Right renal cortex interstitium (tissue), 3 donors: ENCODE measurements at places on chromosomes 3 and 15.

- DNase-seq = no peak
Measured at GRCh38 chr3:89841041-89841440, 733.6 kb downstream of the EPHA3 start.

DNA sequence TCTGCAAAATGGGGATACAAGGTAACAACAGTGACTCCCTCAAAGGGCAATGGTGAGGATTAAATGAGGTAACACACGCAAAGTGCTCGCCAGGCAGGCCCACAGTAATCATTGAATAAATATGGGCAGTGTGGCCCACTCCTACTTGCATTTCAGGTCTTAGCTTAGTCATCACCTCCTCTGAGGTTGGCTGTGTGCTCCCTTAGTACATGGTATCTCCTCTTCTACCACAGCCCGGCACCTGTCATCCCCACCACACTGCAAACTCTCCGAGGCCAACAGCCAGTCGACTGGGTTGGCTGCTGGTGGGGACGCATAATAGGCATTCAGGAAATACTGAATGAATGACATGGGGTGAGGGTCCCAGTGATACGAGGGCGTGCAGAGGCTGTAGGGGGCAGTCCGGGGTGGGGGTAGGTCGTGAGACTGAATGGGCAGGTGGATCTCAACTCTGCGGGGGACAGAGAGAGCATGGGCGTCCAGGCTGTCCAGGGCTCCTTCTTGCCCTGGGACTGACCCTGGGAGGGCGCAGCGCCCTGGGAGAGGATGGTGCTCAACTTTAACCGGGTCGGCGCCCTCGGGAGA lies 375 bp upstream of the MYZAP start:
- no peak for DNase-seq

- no peak for DNase-seq
Measured at GRCh38 chr3:144312702-144313101, 341.1 kb downstream of the DIPK2A start.

DNA sequence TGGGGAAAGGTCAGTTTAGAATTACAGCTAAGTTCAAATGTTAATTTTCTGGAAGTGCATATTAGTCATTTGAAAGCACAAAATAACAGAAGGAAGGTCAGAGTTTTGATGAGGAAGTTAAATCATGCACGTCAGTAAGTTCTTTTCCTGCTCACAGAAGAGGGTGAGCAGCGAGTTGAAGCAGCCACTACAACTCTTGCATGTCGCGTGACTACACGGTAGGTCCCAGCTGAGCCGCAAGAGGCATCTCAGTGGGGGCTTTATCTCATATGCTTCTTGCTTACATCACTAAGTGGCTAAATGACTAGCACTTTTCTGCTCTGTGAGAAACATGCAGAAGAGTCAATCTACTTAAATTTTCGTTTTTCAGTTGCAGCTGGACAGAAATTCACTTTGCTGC lies 21.3 kb upstream of the SEC62 start:
- no peak for DNase-seq

GRCh38 chr15:49528289-49528688 lies 92.3 kb downstream of the FAM227B start:
- no peak for DNase-seq

- no peak for DNase-seq
Measured at GRCh38 chr3:50186096-50186495, 5.3 kb upstream of the GNAT1 start.

- no peak for DNase-seq
Measured at GRCh38 chr3:180749322-180749721, 70.0 kb upstream of the CCDC39 start.

DNA sequence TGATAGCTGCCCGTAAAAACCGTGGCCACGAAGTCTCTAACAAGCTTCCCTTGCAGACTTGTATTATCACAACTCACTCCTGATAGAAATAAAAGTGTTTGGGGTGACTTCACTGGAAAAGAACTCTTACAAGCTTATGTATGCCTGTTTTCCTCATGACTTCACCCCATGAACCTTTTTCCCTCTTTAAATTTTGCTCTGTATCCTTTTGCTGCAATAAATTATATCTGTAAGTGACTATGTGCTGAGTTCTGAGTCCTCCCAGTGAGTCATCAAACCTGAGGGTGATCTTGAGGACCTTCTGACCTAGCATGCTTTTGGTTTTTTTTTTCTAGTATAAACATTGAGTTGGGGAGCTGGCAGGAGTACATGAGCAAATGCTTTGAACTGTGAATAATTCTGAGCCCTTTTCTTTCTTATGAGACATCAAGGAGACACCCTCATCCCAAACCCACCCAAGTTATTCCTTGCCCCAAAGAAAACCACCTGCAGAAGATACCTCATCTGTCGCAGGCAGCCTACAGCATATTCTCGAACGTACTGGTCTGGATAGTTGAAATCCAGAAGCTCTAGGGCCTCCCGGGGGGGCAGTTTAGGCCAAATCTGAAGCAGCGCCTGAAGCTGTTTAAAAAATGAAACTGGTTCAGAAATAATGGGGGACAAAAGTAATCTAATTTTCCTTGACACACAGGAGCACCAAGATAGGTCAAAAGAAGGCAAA lies 85.9 kb downstream of the FAIM start:
- no peak for DNase-seq

GRCh38 chr3:145266368-145266767 lies 894.6 kb downstream of the PLOD2 start:
- no peak for DNase-seq

DNA sequence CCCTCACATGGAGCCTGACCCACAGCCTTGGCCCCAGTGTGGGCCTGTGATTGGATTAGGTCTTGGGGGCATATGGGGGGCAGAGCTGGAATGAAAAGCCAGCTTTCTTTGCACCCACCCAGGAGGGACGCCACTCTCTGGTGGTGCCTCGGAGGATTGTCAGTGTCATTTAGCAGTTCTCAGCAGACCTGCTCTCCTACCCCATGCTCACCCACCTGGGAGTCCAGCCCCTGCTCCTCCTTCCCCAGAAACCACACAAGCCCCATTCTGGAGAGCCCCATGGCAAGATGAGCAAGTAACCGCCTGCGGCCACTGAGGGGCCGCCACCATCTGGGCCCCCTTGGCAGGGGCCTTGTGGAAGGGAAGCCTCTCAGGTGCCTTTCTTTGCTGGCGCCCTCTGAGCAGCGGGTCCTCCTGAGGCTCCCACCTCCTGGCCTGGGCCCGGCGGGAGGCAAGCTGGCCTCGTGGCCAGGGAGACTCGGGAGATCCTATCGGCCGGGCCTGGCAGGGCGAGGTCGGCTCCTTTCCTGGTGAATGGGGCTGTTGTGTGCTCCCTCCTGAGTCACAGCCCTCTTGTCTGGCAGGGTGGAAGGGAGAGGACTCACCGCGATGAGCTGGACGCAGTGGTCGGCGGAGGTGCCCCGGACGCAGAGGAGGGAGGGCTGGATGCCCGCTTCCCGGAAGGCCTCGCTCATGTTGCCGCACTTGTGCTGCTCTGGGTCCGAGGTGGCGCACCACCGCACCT lies 2.3 kb downstream of the MELTF start:
- no peak for DNase-seq

GRCh38 chr15:68626739-68627138 lies 47.9 kb downstream of the CORO2B start:
- no peak for DNase-seq

GRCh38 chr3:13235079-13235478 lies 161.8 kb upstream of the IQSEC1 start:
- DNase-seq = no peak

DNA sequence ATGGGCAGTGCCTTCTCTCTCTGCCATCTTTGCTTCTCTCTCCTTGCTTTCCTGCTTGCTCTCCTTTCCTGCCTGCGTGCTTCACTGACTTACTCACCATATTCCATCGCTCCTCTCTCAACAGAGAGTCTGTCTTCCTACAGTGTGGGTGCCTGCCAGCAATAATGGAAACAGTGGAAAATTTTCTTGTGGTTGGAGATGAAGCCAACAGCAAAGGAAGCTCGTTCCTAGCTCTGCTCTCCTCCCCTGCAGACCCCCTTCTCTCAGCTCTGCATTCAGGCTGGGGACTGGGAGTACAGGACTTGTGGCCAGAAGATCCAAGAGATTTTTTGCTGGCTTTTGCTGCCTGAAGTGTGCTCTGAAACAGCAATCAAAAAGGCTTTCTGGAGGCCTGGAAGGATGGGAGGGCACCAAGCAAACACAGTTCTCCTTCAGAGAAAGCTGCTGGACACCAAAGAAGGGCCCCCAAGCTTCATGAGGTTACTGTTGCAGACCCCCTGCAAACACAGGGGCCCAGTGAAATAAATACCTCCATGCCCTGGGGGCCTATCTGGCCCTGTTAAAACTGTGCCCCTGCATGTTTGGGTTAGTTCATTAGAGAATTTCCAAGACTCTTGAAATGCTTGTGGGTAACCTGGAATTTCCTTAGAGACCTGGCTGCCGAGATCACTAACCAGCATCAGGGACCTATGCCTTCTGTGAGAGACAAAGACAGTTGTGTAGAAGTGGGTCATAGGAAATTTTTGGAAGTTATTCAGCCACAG lies 149.9 kb upstream of the RASGRP1 start:
- no peak for DNase-seq

DNA sequence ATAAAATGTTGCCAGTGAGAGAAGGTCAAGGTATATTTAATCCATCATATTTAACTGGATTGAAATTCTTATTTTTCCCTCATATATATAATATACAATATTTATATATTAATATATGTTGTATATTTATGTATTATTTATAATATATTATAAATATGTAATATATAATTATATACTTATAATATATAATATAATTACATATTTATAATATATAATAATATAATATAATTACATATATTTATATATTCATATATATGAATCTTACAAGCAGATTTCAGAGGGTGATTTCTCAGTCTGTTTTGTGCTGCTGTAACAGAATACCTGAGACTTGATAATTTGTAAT lies 52.7 kb upstream of the TLE3 start:
- no peak for DNase-seq

DNA sequence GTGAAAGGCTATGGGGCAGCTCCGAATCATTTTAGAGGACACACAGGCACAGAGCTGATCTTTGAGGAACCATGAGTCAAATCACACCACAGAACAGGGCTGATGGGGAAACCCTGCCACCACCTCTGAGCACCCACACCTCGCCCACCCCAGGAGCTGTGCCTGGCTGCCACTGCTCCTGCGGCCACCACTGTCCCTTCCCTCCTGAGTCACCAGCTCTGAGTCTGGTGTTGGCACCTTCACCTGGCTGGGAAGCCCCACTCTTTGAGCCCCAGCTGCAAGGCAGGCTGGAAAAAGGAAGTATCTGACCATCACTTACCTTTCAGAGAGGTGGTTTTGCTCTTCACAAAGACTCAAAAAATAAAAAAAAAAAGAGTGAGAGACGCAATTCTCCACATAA lies 63.6 kb upstream of the MEF2A start:
- DNase-seq = no peak

DNA sequence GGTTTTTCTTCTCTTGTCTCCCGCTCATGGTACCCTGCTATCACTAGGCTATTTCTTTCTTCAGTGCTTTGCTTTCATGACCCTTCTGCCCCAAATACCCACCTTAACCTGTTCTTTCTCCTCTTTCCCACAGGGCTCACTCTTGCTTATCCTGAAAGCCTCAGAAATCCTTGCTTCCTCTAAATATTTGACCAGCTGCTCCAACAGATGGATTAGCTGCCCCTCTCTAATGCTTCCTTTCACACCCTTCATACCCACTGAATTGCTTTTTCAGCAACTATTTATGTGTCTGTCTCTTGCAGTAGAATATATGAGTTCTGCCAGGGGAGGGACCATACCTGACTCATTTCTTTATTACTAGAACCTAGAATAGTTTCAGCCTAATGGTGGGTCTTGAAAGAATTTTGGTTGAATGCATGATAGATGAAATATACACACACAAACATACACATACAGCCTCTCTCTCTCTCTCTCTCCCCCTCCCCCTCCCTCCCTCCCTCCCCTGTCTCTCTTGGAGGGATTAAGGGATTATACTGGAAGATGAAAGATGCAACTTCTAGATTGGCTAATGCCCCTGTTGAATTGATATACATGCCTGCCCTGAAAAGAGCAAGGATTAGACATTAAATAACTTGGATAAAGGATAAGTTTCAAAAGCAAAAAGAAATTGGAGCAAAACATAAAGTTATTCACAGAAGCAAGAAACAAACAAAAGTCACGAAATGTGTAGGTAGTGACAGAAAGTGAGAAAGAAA lies 95.0 kb upstream of the GADL1 start:
- no peak for DNase-seq

DNA sequence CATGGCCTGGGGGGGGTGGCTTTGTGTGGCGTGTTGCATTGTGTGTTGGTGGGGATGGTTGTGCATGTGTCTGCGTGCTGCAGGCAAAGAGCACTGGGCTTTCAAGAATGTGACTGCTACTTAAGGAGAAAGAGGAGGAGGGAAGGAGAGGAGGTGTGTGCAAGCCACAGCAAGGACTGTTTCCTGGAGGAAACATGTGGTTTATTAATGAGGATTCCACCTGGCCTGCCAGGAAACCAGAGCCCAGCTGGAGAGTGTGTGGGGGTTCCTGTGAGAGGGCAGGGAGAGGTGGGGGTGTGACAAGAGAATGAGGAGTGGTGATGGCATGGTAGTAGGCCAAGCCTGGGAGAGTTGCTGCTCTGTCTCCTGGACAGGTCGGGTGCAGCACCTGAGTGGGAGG lies 258.1 kb upstream of the ROPN1 start:
- DNase-seq = no peak

- DNase-seq = no peak
Measured at GRCh38 chr3:61625429-61625828, 64.1 kb downstream of the PTPRG start.

DNA sequence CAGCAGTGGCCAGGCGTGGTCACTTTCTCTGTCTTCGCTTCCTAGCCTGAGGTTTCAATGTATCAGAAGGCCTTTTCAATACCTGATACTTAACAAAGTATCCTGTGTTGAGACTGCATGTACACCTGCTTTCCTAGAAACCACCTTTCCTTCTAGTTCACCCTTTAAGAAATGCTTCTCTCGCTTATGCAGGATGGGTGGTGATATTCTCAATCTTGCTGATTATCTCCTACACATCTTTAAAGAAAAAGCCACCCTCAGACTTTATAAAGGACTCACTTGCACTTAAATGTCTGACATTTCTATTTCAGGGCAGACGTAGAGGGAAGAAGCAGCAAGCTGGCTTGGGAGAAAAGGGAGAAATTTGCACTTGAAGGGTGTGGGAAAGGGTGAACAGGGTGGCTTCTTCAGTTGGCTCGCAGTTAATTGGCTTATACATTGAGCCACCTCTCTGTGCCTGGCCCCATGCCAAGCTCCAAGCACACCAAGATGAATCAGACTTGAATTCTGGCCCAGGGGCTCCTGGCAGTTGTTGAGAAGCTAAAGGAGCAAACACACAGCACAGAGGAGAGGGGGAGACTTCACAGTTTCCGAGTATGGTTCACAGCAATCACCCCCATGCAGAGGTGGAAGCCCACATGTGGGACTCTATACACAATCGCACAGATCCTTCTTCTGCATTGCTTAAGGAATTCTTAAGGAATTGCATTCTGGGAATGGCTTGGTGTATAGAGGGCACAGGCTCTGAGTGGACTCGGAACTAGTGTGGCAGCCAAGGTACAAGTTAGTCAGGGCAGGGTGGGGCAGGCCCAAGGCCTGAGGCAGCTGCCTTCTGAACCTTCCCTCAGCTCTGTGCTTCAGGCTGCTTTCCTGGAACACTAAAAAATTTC lies 1.3 kb downstream of the ARL6IP5 start:
- no peak for DNase-seq

GRCh38 chr3:197424266-197424665 lies 125.9 kb upstream of the DLG1 start:
- DNase-seq = no peak
